Upper lobe of left lung (tissue), 6 donors: ENCODE measurements at places on chromosomes 6 and 20. TPM values are rescaled to one million over a fixed set of nuclear protein-coding genes. Genes with fewer than 3 reads are reported as not detected.

GRCh38 chr20:35511814-35512420, 17.5 kb downstream of the C20orf173 start:
- H3K27ac ChIP-seq = no peak overlapping the region
- no peak for DNase-seq
- peaks cover 42% of the 10 kb centered on the region for H3K36me3 ChIP-seq
- no peak overlapping the region for H3K4me3 ChIP-seq

DNA sequence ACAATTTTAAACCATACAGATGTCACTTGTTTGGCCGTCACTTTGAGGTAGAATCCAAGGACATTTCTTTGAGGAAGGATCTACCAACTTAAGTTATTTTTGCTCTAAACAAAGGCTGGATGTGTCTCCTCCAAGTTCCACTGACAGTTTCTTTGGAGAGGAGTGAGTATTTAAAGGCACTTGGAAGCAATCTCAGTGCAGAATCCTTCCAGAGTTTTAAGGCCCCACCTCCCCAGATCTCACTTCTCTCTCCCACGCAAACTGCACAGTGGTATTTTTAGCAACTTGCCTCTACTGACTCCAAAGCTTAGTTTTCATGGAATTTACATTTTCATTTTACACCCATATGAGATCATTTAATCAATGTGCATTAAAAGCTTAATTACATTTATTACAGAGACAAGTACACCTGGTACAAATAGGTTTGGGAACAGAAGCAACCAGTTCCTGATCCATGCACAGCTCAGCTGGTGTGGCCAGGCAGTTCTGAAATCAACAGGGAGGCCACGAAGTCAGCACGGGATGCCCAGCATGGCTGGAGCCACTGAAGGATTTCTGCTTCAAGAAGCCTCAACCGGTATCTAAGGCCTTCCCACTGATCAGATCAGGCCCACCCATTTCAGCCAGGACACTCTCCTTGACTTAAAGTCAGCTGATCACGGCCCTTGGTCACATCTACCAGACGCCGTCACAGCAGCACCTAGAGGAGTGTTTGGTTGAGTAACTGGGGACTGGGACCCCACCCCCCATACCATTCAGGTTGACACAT, 109.8 kb downstream of the SYCP2 start:
- no peak overlapping the region for H3K27ac ChIP-seq
- DNase-seq = no peak
- no peaks in the 10 kb centered on the region for H3K27me3 ChIP-seq
- no peak overlapping the region for H3K4me3 ChIP-seq
- H3K4me1 ChIP-seq = no peaks in the 10 kb centered on the region
- no peaks in the 10 kb centered on the region for H3K36me3 ChIP-seq

DNA sequence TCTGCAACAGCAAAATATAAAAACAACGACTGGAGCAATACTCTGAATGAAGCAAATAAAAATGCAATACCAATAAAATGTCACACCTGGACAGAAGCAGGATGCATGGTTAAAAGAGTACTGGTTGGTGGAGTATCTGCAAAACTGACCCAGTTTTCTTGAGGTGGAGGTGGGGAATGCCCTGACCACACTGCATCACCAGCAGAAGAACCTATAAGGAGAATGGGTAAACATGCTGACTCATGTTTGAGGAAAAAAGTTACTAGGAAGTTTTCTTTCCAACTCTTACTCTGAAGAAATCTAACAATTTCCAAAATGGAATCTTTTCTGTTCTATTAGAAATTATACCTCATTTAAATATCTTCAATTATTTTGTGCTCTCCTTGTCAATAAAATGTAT, 43.6 kb downstream of the REPS1 start:
- H3K4me1 ChIP-seq = peaks cover 14% of the 10 kb centered on the region
- no peak overlapping the region for H3K4me3 ChIP-seq
- no peaks in the 10 kb centered on the region for H3K36me3 ChIP-seq
- no peak for DNase-seq
- no peak overlapping the region for H3K27ac ChIP-seq
- no peaks in the 10 kb centered on the region for H3K27me3 ChIP-seq

DNA sequence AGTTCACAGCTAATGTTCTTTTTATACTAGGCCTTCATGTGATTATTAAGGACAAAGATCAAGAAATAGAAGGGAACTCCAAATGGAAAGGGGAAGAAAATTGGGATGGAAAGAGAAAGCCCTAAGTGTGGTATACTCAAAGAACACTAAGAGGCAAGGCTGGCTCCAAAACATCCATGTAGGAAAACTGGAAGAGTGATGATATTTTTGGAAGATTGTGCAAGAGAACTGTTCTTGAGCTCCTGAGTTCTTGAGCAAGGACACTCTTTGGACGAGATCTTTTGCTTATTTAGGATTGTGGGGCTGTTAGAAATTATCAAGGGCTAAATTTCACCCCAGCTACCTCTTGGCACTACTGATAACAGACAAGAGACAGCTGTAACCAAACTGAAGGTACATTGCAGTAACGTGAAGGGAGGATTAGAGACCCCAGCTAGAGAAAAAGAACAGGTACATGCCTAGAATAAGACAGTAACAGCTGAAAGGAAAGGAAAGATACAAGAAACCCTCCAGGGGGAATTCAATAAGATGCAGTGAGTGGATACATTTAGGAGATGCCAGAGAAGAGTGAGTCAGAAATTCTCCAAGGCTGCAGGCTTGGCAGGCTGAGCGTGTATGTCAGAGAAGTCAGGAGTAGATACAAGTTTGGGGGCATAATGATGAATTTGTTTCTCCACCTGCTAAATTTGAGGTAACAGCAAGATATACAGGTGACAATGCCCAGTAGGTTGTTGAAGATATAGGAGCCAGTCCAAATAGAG, 69.7 kb downstream of the CBLN4 start:
- H3K27ac ChIP-seq = no peak overlapping the region
- H3K4me1 ChIP-seq = no peaks in the 10 kb centered on the region
- no peak overlapping the region for H3K4me3 ChIP-seq
- no peak for DNase-seq
- H3K36me3 ChIP-seq = no peaks in the 10 kb centered on the region

DNA sequence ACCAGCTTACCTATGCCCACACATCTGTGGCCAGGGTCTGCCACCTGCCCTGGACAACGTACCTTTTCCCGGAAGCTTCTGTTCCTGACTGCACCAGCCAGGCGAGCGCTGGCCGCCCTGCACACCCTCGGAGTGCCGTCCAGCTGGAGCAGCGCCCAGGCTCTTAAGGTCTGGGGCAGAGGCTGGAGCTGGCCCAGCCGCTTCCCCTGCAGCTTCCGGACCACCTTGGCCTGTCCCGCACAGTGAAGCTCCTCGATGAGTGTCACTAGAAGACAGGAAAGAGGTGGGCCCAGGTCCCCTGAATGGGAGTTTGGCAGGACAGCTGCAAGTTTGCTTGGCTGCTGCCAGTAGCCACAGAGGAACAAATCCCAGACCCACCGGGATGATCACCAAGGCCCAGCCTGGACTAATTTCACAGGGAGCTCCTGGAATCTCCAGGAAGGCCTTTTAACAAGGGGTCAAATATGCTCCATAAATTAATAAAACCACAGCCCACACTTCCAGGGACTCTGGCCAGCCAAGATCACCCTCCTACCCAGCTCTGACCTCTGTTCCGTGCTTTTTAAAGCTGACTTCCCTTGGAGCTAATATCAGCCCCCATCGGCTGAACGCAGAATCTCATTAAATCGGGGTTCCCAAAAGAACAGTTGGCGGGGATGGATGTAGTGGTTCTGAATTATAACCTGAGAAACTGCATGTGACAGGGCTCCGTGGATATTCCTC, 82.3 kb downstream of the PTPN1 start:
- no peak overlapping the region for H3K4me3 ChIP-seq
- peak; percentile 86 for DNase-seq
- peak overlapping the region; percentile 20 for H3K27ac ChIP-seq
- peaks cover 14% of the 10 kb centered on the region for H3K36me3 ChIP-seq

GRCh38 chr6:44237021-44237812, 9.7 kb upstream of the HSP90AB1 start:
- H3K4me1 ChIP-seq = peaks cover 32% of the 10 kb centered on the region
- H3K36me3 ChIP-seq = peaks cover 5% of the 10 kb centered on the region
- H3K4me3 ChIP-seq = peak overlapping the region; percentile 70
- DNase-seq = peak; percentile 53
- no peaks in the 10 kb centered on the region for H3K27me3 ChIP-seq

GRCh38 chr6:3305831-3306230, 47.1 kb downstream of the PSMG4 start:
- DNase-seq = no peak

GRCh38 chr6:155040901-155041650, 46.0 kb downstream of the TIAM2 start:
- H3K4me3 ChIP-seq = no peak overlapping the region
- H3K36me3 ChIP-seq = no peaks in the 10 kb centered on the region
- H3K4me1 ChIP-seq = no peaks in the 10 kb centered on the region
- no peaks in the 10 kb centered on the region for H3K27me3 ChIP-seq

- peaks cover 87% of the 10 kb centered on the region for H3K36me3 ChIP-seq
- DNase-seq = no peak
- no peaks in the 10 kb centered on the region for H3K27me3 ChIP-seq
- no peak overlapping the region for H3K27ac ChIP-seq
- H3K4me1 ChIP-seq = no peaks in the 10 kb centered on the region
These were observed 15.1 kb upstream of the SNRPB start for GRCh38 chr20:2485661-2486060.

DNA sequence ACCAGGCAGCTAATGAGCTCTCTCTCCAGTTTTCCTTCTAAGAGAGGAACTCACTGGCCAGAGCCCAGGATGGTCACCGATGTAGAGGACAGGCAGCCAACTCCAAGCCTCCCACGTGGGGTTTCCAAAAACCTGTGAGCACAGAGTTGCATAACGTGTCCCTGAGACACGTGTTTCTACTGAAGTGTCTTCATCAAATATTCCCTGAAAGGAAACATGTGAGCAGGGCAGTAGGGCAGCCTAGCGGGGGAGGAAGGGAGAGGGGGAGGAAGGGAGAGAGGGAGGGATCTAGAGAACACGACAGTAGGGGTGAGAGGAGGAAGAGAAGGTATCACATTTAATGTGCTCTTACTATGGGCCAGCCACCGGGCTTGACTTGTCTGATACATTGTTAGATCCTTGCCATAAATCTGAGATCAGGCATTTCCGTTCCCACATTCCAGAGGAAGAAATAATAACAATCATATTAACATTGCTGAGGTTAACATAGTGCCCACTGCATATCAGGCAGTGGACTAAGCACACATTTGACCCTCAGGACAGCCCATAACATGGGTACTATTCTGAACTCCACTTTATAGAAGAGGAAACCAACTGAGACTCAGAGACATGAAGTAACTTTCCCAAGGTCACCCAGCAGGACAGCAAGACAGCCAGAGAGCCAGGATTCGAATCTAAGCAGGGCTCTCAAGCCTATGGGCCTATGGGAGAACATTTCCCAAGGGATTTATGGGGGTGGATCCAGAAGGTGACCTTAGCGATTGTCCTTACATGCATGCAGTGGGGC, 4.5 kb upstream of the SYS1 start:
- H3K4me1 ChIP-seq = peaks cover 42% of the 10 kb centered on the region
- H3K4me3 ChIP-seq = no peak overlapping the region
- no peaks in the 10 kb centered on the region for H3K27me3 ChIP-seq
- no peaks in the 10 kb centered on the region for H3K36me3 ChIP-seq
- peak overlapping the region; percentile 82 for H3K27ac ChIP-seq
- DNase-seq = no peak

GRCh38 chr6:27669624-27670301, 196.9 kb upstream of the ZNF184 start:
- no peak overlapping the region for H3K4me3 ChIP-seq
- no peak for DNase-seq
- peaks cover 6% of the 10 kb centered on the region for H3K4me1 ChIP-seq
- H3K27me3 ChIP-seq = peaks cover 56% of the 10 kb centered on the region

- H3K27ac ChIP-seq = peak overlapping the region; percentile 77
- no peak overlapping the region for H3K4me3 ChIP-seq
- no peaks in the 10 kb centered on the region for H3K36me3 ChIP-seq
- peaks cover 27% of the 10 kb centered on the region for H3K4me1 ChIP-seq
- H3K27me3 ChIP-seq = no peaks in the 10 kb centered on the region
These were observed 10.2 kb downstream of the WFDC3 start for GRCh38 chr20:45781391-45781931.

DNA sequence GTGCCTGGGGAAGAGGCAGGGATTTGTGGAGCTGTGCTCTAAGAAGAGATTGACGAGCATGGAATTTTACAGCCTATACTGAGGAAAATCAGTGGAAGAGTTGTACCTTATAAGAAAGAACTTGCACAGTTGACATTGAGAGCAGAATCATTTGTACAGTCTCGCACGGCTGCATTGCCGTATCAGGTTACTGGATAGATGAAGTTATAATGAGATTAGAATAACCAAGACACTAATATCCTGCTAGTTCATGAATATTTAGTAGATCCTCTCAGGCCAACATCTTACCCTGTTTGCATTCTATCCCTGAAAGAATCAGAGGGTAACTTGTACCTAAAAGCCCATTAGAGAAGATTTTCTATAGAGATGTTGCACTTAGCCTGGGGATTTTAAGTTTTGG, 447.1 kb downstream of the PREX1 start:
- no peak for DNase-seq
- H3K4me3 ChIP-seq = no peak overlapping the region
- no peak overlapping the region for H3K27ac ChIP-seq
- H3K36me3 ChIP-seq = no peaks in the 10 kb centered on the region
- H3K27me3 ChIP-seq = no peaks in the 10 kb centered on the region
- no peaks in the 10 kb centered on the region for H3K4me1 ChIP-seq

DNA sequence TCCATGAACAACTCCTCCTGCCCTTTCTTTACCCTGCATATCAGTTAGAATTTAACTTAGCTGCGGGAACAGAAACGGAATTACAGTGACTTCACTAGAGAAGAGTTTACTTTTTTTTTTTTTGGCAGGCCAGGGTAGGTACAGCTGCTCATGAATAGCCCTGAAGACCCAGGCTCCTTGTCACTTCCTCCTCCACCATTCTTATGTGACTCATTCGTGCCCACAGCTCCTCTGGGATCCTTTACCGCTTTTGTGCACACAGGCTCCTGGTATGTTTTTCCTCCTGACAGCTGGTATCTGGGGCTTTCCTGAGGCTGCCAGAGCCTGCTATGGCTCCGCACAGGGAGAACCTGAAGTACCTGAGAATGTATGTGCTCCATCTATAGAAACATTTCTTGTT, 3.9 kb upstream of the KCNS1 start:
- no peaks in the 10 kb centered on the region for H3K36me3 ChIP-seq
- no peak overlapping the region for H3K4me3 ChIP-seq
- H3K4me1 ChIP-seq = peaks cover 4% of the 10 kb centered on the region
- H3K27me3 ChIP-seq = peaks cover 5% of the 10 kb centered on the region
- H3K27ac ChIP-seq = no peak overlapping the region

GRCh38 chr6:93523365-93523764, 104.0 kb upstream of the EPHA7 start:
- no peak overlapping the region for H3K4me3 ChIP-seq
- H3K27ac ChIP-seq = no peak overlapping the region
- no peaks in the 10 kb centered on the region for H3K36me3 ChIP-seq
- H3K27me3 ChIP-seq = no peaks in the 10 kb centered on the region
- H3K4me1 ChIP-seq = no peaks in the 10 kb centered on the region

GPANK1 gene
- 14.4 TPM for total RNA-seq

EBF4 gene
- 10.3 TPM for total RNA-seq

NOX3 gene
- total RNA-seq = not detected

LY6G6F gene
- 2.4 TPM for total RNA-seq

SLC26A8 gene
- under 0.01 TPM for total RNA-seq

SLC2A10 gene
- 9.1 TPM for total RNA-seq

KIF25 gene
- total RNA-seq = not detected

TGM2 gene
- 469 TPM for total RNA-seq

RNF144B gene
- total RNA-seq = 47.8 TPM

SLC4A11 gene
- total RNA-seq = 3.1 TPM

TNFAIP3 gene
- 40.3 TPM for total RNA-seq
